Naive thymus-derived CD4-positive, alpha-beta T cell (primary cell): ENCODE measurements at places on chromosomes 2 and 18. TPM values are rescaled to one million over a fixed set of nuclear protein-coding genes. Genes with fewer than 3 reads are reported as not detected.
A peak's percentile ranks its signal among the peaks of the same experiment; 100 is the strongest.

DNA sequence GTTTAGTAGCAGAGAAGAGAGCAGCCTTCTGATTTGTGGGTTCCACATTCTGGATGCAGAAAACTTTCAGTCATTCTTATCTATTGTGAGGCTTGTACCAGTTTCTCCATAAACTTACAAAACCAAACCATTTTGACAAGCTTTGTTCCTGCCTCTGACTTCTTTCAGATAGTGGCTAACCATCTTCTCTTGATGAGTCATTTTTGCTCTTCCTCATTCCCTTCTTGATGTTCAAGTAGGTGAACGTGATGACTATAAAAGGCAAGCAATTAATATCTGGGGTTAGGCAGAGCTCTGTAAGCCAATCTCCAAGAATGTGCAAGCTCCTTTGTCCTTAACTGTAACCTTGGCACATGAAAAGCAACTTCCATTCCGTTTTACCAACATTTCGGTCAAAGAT is 2083.1 kb upstream of the PIK3C3 start:
- no peak for DNase-seq

DNA sequence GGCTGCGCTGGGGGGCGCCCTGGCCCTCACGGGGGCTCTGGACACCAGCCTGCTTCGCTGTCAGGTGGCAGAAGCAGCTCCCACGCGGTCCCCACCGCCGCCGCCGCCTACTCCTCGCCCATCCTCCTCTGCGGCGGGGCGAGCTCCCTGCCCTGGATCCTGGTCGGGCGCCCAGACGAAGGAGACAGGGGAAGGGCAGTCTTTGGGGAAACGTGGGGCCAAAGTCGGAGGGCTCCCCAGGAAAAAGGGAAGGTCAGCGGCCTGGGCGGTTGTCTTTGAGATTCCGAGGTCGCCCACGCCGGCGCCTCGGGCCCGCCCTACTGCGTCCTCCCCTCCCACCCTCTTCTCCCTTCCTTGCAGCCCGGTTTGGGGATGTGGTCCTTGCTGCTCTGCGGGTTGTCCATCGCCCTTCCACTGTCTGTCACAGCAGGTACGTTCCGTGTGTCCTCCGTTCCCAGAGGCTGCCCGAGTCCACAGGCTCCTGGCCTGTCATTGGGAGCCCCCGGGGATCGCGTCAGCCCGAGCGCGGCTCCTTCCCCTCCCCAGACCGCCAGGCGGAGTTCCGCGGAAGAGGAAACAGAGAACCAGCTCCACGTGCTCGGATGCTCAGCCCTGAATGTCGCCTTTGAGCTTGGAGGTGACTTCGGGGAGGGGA is 800 bp downstream of the IL1RL2 start:
- peak; percentile 2 for DNase-seq

GRCh38 chr2:150424406-150424805 is 63.1 kb downstream of the RND3 start:
- DNase-seq = no peak

- no peak for DNase-seq
Observed at GRCh38 chr2:195595825-195596224, 61.2 kb upstream of the SLC39A10 start.

DNA sequence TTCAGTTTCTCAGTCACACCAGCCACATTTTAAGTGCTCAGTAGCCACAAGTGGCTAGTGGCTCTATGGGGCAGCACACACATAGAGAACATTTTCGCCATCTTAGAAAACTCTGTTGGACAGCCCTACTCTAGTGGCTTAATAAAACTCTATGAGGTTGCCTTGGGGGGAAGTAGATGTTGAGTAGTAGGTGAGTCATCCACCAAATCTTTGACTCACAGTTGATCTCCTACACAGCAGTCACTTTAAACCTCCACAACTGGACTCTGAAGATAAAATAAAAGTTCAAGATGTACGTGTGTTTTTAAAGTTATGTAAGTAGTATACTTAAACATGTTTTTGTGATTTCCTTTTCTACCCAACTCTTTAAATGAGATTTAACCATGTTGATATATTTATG is 379.0 kb downstream of the SETBP1 start:
- DNase-seq = no peak

GRCh38 chr18:11581286-11581685 is 28.1 kb upstream of the SLC35G4 start:
- no peak for DNase-seq

DNA sequence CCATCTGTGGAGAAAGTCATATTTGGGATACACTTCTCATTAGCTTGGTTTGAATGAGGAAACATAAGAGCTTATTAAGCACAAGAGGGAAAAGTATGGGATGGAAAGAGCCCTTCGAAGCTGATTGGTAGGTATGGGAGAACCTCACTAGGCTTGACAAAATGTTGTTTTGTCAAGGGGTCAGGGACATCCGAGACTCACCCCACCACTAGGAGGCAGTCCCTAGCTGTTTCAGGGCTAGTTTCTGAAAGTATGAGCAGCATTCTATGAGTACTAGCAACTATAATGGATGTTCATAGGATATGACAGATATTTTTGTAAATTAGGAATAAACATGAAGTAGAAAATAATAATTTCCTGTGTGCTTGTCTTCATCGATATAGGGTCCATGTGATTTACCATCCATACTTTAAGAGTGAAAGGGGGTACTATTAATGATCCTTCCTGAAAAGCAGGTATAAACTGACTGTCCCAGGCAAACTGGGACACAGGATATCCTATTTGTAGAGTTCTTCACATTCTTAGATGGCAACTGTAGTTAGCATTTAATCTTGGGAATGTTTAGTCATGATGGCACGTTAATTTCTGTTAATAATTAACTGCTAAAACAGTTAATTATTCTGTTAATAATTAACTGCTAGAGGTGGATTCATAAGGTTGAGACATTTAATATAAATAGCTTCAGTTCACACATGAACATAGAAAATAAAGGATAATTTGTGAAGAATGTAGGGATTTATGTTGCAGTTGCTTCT is 28.4 kb downstream of the OTX1 start:
- DNase-seq = no peak

GRCh38 chr2:111617299-111618225 is 266.4 kb downstream of the ANAPC1 start:
- DNase-seq = no peak

- DNase-seq = no peak
Observed at GRCh38 chr2:19937004-19937403, 35.2 kb upstream of the TTC32 start.

- no peak for DNase-seq
Observed at GRCh38 chr2:215530191-215530968, 94.5 kb upstream of the FN1 start.

GRCh38 chr2:81304154-81304830 is 999.7 kb upstream of the LRRTM1 start:
- DNase-seq = no peak

- DNase-seq = no peak
Observed at GRCh38 chr2:46164529-46165301, 132.5 kb upstream of the EPAS1 start.

DNA sequence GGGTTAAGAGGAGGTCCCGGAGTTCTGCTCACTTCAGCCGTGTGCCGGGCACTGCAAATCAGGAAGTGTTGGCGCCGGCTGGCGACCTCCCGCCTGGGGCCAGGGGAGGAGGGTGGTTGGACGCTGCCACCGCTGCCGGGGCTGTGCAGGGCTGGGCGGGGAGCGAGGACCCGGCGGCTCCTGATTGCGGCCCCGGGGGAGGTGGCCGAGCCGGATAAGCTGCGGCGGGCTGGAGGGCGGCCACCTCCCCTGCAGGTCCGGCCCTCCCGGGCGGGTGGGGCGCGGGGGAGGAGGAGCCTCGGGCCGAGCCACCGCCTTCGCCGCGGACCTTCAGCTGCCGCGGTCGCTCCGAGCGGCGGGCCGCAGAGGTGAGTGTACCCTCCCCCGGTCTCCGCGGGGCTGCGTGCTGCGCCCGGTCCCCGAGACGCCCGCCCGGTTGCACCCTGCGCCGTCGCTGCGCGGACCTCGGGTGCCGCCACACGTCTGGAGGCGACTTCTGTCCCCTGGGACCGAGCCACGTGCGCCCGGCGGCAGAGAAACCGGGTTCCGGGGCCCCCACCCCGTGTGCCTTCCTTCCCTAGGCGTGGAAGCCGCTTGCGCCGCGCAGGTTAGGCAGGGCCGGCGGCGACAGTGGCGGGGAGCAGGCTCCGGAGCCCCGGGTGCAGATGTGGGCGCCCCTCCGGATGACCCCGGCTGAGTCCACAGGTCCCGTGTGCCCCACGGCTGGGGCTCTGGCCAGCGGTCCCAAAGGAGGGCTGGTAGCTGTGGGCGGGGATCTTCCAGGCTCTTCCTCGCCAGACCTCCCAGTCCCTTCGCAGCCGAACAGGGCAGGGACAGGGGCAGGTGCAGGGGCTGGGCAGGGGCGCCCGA is at the start of gene STEAP3:
Gene STEAP3, plus strand, starts transcription at position 314 of the 870 bp plus-strand sequence. CDS start 7,179 bp downstream, outside the sequence.
- DNase-seq = no peak

- no peak for DNase-seq
Observed at GRCh38 chr2:112980537-112980936, 2.7 kb downstream of the IL36G start.

GRCh38 chr2:22691666-22692065 is 693.3 kb upstream of the KLHL29 start:
- DNase-seq = no peak

DNA sequence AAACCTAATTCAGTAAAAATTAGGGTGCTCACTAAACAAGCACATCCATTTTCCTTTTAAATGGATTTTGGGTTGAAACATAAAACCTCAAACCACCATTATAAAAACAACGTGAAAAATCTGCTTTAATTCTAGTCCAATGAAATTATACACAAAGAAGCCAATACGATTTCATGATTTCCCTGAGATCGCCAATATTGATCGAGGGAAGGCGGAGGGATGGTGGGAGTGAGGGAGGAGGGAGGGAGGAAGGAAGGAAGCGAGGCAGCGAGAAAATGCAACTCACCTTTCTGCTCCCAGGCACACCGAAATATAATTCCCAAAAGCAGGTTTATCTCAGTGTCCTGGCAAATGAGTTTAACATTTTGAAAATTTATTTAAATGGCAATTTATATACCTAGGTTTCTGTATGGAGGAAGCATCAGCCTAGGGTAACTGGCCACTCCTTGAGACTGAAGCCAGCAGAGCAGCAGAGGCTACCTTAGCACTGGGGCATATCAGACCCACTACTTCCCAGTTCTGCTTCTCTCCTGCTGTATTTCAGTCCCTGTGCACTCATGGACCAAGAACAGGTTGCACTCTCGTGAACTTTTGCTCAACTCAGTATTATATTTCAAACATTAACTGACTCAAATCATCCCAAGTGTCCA is 2.3 kb upstream of the ONECUT2 start:
- DNase-seq = no peak

DNA sequence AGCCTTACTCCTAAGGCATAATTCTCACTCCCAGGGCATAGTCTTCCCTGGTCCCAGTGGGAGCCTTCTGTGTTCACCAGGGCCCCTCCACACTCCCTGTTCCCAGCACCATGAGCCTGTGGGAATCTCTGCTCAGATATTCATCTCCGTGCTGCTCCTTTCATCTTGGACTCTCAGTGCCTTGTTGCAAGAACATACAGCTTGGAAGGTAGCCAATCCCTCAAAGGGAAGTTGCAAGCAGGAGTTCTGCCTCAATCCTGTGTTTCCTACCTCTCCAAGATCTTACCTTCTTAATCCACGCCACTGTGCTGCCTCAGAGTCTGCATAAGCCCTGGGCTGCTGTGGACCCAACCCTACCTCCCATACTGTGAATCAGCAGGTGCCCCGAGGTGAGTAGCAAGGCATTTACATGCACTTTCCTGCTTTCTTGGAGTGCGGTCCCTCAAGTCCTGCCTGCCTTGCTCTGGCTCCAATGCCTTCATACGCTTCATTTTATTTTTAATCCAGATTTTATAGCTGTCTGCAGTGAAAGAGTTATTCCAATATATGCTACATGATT is 413.8 kb upstream of the RAB6C start:
- DNase-seq = no peak

DNA sequence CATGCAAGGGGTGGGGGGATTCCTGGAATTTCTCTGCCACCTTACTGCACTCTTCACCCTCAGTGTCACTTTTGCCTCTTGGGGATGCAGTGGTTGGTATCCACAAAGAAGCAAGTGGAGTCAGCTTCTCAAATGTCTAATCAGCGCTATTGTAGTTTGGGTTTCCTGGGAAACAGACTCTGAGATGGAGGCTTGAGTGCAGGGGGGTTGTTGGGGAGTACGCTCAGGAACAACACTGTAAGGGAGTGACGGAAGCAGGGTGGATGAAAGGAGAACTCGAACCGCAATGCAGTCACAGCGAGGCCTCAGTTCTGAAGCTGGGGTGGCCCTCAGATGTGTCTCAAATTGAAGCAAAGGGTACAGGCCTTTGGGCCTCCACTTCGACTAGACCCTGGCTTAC is 73.6 kb upstream of the EPC2 start:
- no peak for DNase-seq

DNA sequence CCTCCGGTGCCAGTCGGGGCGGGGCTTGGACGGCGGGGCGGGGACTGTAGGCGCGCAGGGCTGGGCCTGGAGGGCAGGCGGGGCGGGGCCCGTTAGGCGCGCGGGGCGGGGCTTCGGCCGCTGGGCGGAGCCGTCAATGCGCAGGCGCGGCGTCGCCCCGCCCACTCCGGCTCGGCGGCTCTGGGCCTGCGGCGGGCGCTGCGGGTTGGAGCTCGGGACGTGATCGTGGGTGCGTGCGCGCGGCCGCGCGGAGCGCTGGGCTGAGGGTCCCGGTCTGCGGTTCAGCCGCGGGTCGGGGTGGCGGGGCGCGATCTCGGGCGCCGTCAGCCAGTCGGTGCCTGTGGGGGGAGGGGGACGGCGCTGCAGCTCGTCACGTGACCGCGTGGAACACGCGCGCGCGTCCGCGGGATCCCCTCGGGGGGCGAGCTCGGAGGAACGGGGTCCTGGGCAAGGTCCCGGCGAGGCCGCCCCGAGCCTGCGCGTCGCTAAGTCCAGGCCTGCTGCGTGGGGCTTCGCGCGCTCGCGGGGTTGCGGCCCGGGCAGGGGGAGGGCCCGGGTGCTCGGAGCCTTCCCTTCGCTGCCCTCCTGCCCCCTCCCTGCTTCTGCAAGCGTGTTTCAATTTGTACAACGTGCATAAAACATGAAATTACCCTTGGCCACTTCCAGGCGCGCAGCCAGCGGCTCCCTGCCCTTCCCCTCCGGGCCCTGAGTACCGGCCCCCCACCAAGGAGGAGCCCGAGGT is at the start of gene D2HGDH:
Gene D2HGDH, plus strand, starts transcription at position 164 of the 742 bp plus-strand sequence. CDS start 595 bp downstream, outside the sequence.
- peak; percentile 88 for DNase-seq

GRCh38 chr2:161379740-161380139 is 36.4 kb upstream of the TBR1 start:
- no peak for DNase-seq

- no peak for DNase-seq
Observed at GRCh38 chr2:36277146-36277808, 78.3 kb upstream of the CRIM1 start.

Gene SLC11A1
- 1.9 TPM for total RNA-seq

Gene SCN1A
- not detected for total RNA-seq

Gene RAD51AP2
- total RNA-seq = not detected in 2 replicates

Gene TDRD15
- total RNA-seq = not detected

Gene AUP1
- total RNA-seq = 139 TPM

Gene ANKRD30BL
- not detected in 2 replicates for total RNA-seq

Gene MYO3B
- total RNA-seq = 0.69 and 0.82 TPM in 2 replicates

Gene LYG2
- not detected in 2 replicates for total RNA-seq

Gene FOXI3
- total RNA-seq = not detected

Gene TUBA4B
- total RNA-seq = not detected

Gene C1QL2
- total RNA-seq = not detected

Gene SERPINB7
- total RNA-seq = not detected

Gene CCDC74B
- total RNA-seq = 1.0 and 1.6 TPM in 2 replicates

Gene EMILIN2
- 6.2 TPM for total RNA-seq

Gene SULT1C4
- total RNA-seq = not detected

Gene RAB6C
- total RNA-seq = not detected in 2 replicates

Gene CAVIN2
- total RNA-seq = not detected

Gene CFAP210
- not detected for total RNA-seq

Gene CCDC68
- not detected for total RNA-seq

Gene COLEC12
- total RNA-seq = not detected in 2 replicates

Gene PROKR1
- total RNA-seq = not detected
